ENCODE measurements at places on chromosomes 4 and X.

GRCh38 chrX:43731086-43731485, 75.0 kb downstream of the MAOA start:
- no peak for DNase-seq

- no peak for DNase-seq
Measured at GRCh38 chrX:44157858-44158257, 184.7 kb upstream of the NDP start.

GRCh38 chrX:43016021-43016420, 238.1 kb upstream of the PPP1R2C start:
- DNase-seq, result no peak

DNA sequence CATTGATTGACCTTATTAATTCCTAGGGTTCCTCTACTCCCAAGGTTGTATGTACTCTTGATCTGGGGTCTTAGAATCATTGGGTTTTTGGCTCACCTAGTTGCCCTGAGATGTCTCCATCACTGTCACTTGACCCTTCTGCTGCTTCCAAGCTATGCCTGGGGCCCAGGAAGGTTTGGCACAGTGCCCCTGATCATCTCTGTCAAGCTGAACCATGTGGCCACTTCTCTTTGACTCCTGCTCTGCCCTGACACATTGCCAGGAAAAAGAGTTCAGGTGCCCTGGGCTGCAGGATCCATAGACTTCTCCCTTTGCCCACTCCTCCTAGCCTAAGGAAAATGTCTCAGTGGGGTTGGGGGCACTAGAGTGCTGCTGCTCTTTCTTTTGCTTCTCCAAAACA, 3.9 kb upstream of the CHST7 start:
- no peak for DNase-seq

DNA sequence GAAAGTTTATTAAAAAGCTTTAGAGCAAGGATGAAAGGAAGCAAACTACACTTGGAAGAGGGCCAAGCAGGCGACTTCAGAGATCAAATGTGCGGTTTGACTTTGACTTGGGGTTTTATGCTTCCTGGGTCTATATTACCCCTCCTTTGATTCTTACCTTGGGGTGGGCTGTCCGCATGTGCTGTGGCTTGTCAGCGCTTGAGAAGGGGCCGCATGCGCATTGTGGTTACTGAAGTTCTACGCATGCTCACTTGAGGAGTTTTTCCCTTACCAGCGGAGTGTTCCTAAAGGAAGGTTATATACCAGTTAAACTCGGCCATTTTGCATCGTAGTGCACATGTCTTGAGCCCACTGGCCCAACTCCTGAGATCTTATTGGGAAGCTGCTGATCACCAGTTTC, 9.9 kb downstream of the ZNF157 start:
- no peak for DNase-seq

GRCh38 chr4:7381221-7381889, 53.4 kb downstream of the PSAPL1 start:
- DNase-seq, result no peak

- no peak for DNase-seq
Measured at GRCh38 chr4:17336524-17336961, 175.3 kb downstream of the QDPR start.

GRCh38 chr4:169604131-169604900, 8.1 kb downstream of the NEK1 start:
- DNase-seq, result peak; percentile 79

GRCh38 chrX:129842510-129843208, 1.0 kb downstream of the ZDHHC9 start:
- DNase-seq, result peak; percentile 50

DNA sequence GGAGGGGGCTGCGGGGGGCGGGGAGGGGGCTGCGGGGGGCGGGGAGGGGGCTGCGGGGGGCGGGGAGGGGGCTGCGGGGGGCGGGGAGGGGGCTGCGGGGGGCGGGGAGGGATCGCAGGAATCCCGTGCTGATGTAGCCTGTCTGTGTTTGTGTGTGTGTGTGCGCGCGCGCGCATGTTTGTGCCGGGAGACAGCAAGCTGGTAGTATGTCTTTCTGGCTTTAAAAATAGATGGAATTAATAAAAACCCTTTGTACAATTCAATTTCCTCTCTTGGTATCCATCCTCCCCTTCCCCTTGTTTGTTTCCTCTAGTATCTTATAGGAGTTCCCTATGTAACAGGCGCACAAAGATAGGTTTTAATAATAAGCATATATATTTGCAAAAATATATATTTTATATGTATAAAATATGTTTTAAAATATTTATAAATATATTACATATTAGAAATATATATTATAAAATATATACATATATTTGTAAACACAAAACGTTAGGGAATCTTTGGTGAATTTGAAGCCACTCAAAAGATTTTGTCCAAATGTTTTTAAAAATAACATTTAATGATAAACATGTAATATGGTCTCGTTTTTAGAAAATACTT, 782 bp downstream of the ARHGAP24 start:
- DNase-seq, result peak; percentile 36

GRCh38 chrX:128057421-128057820, 5.2 kb upstream of the ACTRT1 start:
- DNase-seq, result peak; percentile 0

GRCh38 chrX:34288782-34289181, 156.7 kb upstream of the FAM47A start:
- peak; percentile 2 for DNase-seq

DNA sequence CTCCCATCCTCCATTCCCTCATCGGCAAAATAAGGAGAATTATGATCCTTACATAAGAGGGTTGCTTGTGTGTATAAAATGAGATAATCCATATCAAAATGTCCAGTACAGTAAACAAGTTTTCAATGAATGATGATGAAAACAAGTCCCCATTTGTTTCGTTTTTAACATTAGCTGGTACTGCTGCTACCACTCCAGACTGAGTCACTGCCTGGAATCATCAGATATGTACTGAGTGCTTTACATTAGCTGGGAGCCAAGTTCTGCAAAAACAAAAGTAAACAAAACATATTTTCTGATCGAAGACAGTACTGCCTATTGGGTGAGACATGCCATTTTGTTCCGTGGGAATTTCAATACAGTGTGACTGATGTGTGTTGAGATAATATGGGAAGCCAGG, 123.2 kb upstream of the IGFBP7 start:
- DNase-seq, result peak; percentile 46

DNA sequence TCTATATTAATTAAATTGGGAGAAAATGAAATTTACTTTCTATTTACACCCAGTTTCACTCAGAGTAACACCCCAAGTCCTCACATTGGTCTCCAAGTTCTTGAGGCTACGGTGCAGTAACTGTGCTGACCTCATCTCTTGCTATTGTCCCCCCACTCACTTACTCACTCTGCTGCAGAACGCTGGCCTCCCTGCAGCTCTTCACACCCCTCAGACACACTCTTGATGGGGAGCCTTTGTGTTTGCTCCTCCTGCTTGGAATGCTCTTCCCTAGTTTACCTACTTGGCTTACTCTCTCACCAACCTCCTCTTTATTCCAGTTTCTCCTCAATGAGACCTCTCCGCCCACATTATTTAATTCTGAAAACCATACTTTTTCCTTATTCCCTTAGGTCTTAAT, 22.2 kb upstream of the SPARCL1 start:
- DNase-seq, result no peak

GRCh38 chr4:128060121-128060698, 902 bp upstream of the LARP1B start:
- no peak for DNase-seq

DNA sequence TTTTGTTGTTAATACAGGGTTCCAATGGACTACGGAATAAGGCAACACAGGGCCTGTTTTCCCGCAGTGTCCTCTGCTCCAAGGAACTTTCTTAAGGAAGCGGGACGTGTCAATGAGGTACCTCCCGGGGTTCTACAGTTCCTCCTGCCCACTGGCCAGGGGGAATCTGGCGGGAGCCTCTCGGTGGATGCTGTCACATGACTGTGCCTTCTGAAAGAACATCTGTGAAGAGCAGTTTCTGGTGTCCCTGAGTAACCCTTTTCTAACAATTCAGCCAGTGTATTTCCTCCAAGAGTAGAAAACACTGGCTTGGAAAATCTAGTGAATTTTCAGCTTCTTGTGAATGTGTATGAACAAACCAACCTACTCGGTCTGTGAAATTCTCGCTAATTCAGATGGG, 32.7 kb downstream of the MFAP3L start:
- no peak for DNase-seq

DNA sequence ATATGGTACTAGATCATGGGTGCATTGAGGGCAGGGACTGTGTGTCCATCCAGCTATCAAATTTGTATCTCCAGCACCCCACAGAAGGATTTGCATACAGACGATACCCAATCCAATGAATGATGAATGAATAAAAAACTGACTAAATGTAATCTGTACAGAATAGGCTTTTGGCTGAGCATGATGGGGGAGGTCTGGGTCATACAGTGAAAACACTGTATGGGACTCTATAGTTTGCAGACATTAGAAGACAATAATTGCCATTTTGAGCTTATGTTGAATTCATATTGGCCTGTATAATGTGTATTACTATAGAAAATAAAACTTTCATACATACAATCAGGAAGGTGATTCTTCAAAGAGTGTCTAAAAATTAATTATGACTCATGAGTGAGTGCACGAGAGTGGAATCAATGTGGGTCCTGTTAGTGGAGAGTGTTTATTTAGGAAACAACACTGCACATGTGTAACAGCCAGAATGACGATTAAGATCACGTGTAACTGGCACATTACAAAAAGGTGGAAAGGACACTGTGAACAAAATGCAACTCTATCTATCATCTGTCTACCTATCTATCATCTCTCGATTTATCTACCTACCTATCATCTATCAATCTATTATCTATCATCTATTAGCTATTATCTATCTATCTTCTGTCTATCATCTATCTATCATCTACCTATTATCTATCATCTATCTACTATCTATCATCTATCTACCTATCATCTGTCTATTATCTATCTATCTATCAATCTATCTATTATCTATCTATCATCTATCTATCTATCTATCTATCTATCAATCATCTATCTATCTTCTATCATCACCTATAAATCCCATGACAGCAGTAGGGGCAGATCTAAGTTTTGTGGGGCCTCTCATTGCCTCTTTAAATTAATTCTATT, 201.3 kb downstream of the PTTG2 start:
- DNase-seq, result peak; percentile 27

GRCh38 chrX:121236040-121236439, 188.6 kb downstream of the GLUD2 start:
- DNase-seq, result no peak

DNA sequence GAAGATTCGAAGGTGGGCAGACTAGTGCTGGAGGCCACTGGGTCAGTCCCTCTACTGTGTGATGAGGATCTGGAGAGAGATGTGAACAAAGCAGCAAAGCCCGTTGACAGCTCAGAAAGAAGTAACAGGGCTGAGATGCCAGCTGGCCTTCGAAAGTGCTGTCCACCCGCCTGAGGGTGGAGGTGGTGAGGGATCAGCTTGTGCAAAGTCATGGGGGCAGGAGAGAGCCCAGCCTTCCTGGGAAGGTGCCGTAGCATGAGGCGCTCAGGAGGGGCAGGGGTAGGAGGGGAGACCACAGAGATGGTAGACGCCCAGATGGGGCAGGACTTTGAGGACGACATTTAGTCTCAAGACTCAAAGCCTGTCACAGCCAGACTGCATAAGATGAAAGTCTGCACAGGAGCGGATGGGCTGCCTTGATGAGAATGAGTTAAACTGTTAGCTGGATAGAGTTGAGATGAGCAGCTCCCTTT, 19.7 kb downstream of the TBC1D14 start:
- no peak for DNase-seq

- DNase-seq, result peak; percentile 20
Measured at GRCh38 chr4:185145572-185145971, 2.5 kb downstream of the SLC25A4 start.

- DNase-seq, result no peak
Measured at GRCh38 chr4:7294176-7294756, 101.9 kb downstream of the SORCS2 start.

GRCh38 chrX:39848900-39849299, 248.9 kb downstream of the BCOR start:
- peak; percentile 36 for DNase-seq

GRCh38 chr4:10225096-10225495, 108.5 kb upstream of the WDR1 start:
- DNase-seq, result no peak

DNA sequence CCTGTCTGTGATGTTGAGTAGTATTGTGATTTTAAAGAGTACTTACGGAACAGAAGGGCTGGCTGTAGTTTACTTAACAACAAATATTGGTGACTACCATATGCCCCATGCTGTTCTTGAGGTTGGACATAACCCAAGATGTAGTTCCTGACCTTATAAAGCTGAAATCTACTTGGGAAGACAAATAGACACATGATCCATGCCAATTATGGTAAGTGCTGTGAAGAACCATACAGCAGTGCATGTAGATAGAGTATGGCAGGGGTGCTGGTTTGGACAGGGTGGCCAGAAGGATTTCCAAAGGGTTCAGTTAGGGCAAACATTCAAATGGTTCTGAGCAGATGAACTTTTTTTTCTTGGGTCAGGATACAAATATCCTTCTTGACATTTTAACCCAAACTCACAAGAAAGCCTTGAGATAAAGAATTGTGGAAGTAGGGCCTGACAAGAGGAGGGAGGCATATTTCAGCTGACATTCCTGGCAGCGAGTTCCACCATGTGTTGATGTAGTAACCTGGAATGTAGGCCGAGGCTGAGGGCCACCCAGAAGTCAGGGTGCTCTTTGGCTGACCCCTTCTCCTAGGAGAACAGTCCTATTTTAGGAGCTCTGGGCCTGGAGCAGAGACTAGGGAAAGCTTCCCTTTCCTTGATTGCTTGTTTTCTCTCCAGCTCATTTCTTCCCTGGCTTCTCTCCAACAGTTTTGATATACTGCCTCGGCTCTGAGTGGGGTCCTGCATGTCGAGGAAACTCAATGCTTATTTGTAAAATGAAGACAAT, 74.2 kb downstream of the FREM3 start:
- peak; percentile 90 for DNase-seq

DNA sequence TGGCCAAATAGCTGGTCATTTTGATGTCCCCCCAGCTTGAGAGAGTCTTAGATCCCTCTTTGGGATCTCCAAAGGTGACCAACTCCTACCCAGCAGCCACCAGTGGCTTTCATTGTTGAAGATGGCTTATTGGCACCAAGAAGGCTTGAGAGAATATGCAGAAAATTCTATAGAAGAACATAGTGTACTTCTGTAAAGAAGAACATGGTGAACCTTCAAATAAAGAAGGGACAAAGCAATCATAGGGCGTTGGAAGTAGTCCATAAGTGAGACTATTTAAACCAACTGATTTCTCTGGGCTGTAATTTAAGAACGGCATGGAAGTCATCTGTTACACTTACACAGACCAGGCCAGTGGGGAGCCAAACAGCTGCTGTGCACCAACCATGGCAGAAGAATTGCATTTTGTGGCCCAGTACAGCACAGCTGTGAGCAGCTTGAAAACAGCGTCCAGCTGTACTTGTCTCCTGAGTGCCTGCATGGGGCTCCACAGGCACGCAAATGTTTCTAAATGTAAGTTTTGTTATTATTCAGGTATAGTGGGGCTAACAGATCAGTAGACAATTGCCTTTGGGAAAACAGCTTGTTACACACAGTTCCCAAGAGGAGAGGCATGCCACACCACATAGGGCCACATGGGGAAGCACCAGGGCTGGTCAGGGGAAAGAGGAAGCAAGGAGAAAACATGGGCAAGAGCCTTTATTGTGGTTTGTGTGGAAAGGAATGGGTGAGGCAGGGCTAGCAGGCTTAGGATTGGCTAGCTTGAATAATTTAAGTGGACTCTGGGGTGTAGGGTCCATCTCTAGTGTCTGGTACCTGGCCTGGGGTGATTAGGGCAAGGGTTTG, 125.0 kb downstream of the ARHGAP6 start:
- no peak for DNase-seq

- DNase-seq, result no peak
Measured at GRCh38 chrX:48902135-48902534, 4.4 kb downstream of the PQBP1 start.

All from cardiac fibroblast (primary cell).